ENCODE measurements at places on chromosomes 11 and 22. TPM values are rescaled to one million over a fixed set of nuclear protein-coding genes. Genes with fewer than 3 reads are reported as not detected.

The ENDOD1 gene
- total RNA-seq, result 67.3 TPM

The LDHAL6A gene
- total RNA-seq, result not detected

The DESI1 gene
- total RNA-seq, result 22.3 TPM

The FAT3 gene
- 0.34 TPM for total RNA-seq

The DBX1 gene
- not detected for total RNA-seq

The CTSW gene
- not detected for total RNA-seq

The GGTLC2 gene
- total RNA-seq, result not detected

The BDNF gene
- 3.2 TPM for total RNA-seq

The PAK1 gene
- total RNA-seq, result 86.1 TPM

The TRIM51 gene
- total RNA-seq, result 2.8 TPM

The MICAL3 gene
- total RNA-seq, result 36.2 TPM

All from melanocyte of skin (primary cell).